Cardiac atrium fibroblast (primary cell): ENCODE measurements at places on chromosomes 3 and 15. TPM values are rescaled to one million over a fixed set of nuclear protein-coding genes. Genes with fewer than 3 reads are reported as not detected.

RTP3 gene
- not detected in 2 replicates for total RNA-seq

ITIH1 gene
- total RNA-seq, result not detected in 2 replicates

ARL14 gene
- not detected in 2 replicates for total RNA-seq

TMEM39A gene
- 62.2 and 64.4 TPM in 2 replicates for total RNA-seq

KIAA1143 gene
- total RNA-seq, result 17.5 and 19.0 TPM in 2 replicates

CLRN1 gene
- total RNA-seq, result not detected in 2 replicates

DNASE1L3 gene
- total RNA-seq, result 0.97 and 2.2 TPM in 2 replicates

RBPMS2 gene
- under 0.01 TPM in 1 of 2 replicates, not detected in the other for total RNA-seq

ZBBX gene
- total RNA-seq, result not detected in 2 replicates

FBXW12 gene
- not detected in 2 replicates for total RNA-seq

SNX22 gene
- under 0.01 TPM in 1 of 2 replicates, not detected in the other for total RNA-seq

BLM gene
- 1.6 and 2.3 TPM in 2 replicates for total RNA-seq

TGM5 gene
- not detected in 2 replicates for total RNA-seq

LRTM1 gene
- not detected in 2 replicates for total RNA-seq

ISLR gene
- 89.9 TPM in 2 replicates for total RNA-seq

SSUH2 gene
- total RNA-seq, result not detected in 2 replicates

TRIM59 gene
- 6.7 and 8.7 TPM in 2 replicates for total RNA-seq

SNX4 gene
- total RNA-seq, result 33.8 and 40.8 TPM in 2 replicates

LRRC31 gene
- not detected in 2 replicates for total RNA-seq

BAHD1 gene
- total RNA-seq, result 11.2 and 16.2 TPM in 2 replicates

GOLGA6L4 gene
- total RNA-seq, result 0.16 and 0.54 TPM in 2 replicates

RASGRP1 gene
- 0.18 and 1.8 TPM in 2 replicates for total RNA-seq

CHRFAM7A gene
- total RNA-seq, result under 0.01 TPM in 1 of 2 replicates, not detected in the other

PLIN1 gene
- total RNA-seq, result not detected in 2 replicates

CCDC9B gene
- 1.1 and 5.2 TPM in 2 replicates for total RNA-seq

MAPKBP1 gene
- total RNA-seq, result 4.3 and 4.9 TPM in 2 replicates

MCTP2 gene
- 0.16 TPM in 1 of 2 replicates, not detected in the other for total RNA-seq

ERICH6 gene
- total RNA-seq, result 0.32 TPM in 1 of 2 replicates, not detected in the other

PARP15 gene
- not detected in 2 replicates for total RNA-seq

GRAMD1C gene
- 2.3 and 2.6 TPM in 2 replicates for total RNA-seq

AQR gene
- total RNA-seq, result 11.2 and 15.1 TPM in 2 replicates

IL17RE gene
- total RNA-seq, result 0.54 TPM in 1 of 2 replicates, not detected in the other

EEF1AKMT4 gene
- 3.6 and 5.2 TPM in 2 replicates for total RNA-seq

CLDN18 gene
- not detected in 2 replicates for total RNA-seq

ATP6V1A gene
- total RNA-seq, result 30.0 and 42.3 TPM in 2 replicates

ACTRT3 gene
- total RNA-seq, result 2.1 and 7.2 TPM in 2 replicates

DUOXA1 gene
- not detected in 2 replicates for total RNA-seq

SLC9A9 gene
- 3.9 and 8.3 TPM in 2 replicates for total RNA-seq

PLS1 gene
- total RNA-seq, result 0.16 TPM in 1 of 2 replicates, not detected in the other

TBC1D21 gene
- total RNA-seq, result not detected in 2 replicates

GRAMD2A gene
- not detected in 2 replicates for total RNA-seq

LMOD3 gene
- total RNA-seq, result not detected in 2 replicates

TMC3 gene
- 0.32 TPM in 1 of 2 replicates, not detected in the other for total RNA-seq

NANOGP8 gene
- total RNA-seq, result not detected in 2 replicates

CDHR4 gene
- not detected in 2 replicates for total RNA-seq

BOC gene
- total RNA-seq, result 5.2 and 10.4 TPM in 2 replicates

CD80 gene
- total RNA-seq, result not detected in 2 replicates

IL17RD gene
- total RNA-seq, result 1.3 and 3.6 TPM in 2 replicates

XCR1 gene
- total RNA-seq, result not detected in 2 replicates

UROC1 gene
- not detected in 2 replicates for total RNA-seq

ISL2 gene
- 0.49 and 0.72 TPM in 2 replicates for total RNA-seq

ZBED2 gene
- total RNA-seq, result not detected in 2 replicates

UPK1B gene
- total RNA-seq, result 0.18 TPM in 1 of 2 replicates, not detected in the other

SAMMSON gene
- total RNA-seq, result 0.16 TPM in 1 of 2 replicates, not detected in the other

EDEM1 gene
- 19.1 and 25.3 TPM in 2 replicates for total RNA-seq

FANCD2OS gene
- total RNA-seq, result not detected in 2 replicates

LSM3 gene
- total RNA-seq, result 9.7 and 11.2 TPM in 2 replicates

ENTPD3 gene
- 0.18 TPM in 1 of 2 replicates, not detected in the other for total RNA-seq
